Left ventricle myocardium inferior (tissue), 1 donor: ENCODE measurements at places on chromosomes 3 and 15. TPM values are rescaled to one million over a fixed set of nuclear protein-coding genes. Genes with fewer than 3 reads are reported as not detected.

The COL6A5 gene
- not detected for total RNA-seq

The ANKRD28 gene
- total RNA-seq = 21.6 TPM

The IL12A gene
- 0.60 TPM for total RNA-seq

The GALNT15 gene
- 6.6 TPM for total RNA-seq

DNA sequence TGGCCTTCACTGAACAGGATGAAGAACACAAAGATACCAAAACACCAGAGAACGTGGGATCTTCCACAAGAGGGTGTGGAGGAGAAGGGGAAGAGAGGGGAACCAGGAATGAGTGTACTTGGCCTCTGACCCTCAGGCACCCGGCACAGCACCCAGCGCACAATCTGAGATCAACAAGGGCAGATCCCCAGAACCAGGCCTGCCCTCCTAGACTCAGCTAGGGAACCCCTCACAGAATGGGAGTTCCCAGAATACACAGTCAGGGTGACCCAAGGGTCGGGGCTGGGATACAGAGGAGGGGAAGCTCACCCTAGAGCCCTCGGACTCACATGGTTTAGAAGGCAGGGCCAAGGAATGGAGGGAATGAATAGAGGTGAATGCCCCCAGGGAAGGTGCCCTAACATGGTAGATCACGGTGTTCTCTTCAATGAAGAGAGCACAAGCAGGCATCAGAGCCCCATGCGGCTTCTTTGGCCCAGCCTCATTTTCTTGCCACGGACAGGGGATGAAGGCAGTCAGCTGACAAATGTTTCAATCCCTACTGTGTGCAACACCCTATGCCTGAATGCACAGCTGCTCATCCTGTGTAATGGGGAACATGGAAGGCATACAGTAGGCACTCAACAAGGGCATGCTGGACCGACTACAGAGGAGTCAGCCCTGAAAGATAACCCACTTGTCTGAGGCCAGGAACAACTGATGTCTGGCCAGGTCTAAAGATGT lies 13.1 kb downstream of the BMF start:
- no peak for DNase-seq

DNA sequence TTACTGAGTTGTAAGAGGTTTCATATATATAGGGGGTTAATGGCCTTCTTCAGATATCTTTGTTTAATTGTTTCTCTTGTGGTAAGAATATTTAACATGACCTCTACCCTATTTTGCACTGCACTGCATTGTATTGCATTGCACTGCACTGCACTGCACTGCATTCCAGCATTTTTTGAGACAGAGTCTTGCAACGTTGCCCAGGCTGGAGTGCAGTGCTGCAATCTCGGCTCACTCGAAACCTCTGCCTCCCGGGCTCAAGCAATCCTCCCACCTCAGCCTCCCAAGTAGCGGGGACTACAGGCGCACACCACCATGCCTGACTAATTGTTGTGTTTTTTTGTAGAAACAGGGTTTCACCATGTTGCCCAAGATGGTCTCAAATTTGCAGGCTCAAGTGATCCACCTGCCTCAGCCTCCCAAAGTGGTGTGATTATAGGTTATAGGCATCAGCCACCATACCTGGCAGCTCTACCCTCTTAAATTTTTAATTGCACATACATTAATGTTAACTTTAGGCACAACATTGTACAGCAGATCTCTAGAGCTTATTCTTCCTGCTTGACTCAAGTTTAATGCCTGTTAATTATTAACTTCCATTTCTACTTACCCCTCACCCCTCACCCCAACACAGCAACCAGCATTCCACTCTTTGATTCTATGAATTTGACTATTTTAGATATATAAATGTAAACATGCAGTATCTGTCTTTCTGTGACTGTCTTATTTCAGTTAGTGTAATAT lies 38.4 kb downstream of the NEDD4 start:
- DNase-seq = no peak

GRCh38 chr3:10709110-10709781 lies 106.8 kb upstream of the SLC6A11 start:
- DNase-seq = no peak

DNA sequence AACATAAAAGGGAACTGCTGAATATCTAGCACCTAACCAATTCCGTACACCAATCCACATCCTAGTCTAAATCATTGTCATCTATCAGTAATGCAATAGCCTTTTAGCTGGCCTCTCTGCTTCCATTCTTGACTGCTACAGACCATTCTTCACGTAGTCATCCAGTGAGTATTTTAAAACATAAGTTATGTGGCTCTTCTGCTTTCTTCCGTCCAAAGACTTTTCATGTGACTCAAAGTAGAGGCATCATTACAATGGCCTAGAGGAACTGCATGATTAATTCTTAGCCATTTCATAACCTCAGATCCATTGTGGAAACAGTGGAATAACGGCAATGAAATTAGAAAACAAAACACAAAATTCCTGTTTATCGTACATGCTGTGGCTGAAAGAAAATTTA lies 88.9 kb upstream of the CBLB start:
- no peak for DNase-seq

- DNase-seq = no peak
Measured at GRCh38 chr15:86773736-86774135, 694.1 kb downstream of the AGBL1 start.

- no peak for DNase-seq
Measured at GRCh38 chr3:148026009-148026588, 616.9 kb downstream of the ZIC1 start.

DNA sequence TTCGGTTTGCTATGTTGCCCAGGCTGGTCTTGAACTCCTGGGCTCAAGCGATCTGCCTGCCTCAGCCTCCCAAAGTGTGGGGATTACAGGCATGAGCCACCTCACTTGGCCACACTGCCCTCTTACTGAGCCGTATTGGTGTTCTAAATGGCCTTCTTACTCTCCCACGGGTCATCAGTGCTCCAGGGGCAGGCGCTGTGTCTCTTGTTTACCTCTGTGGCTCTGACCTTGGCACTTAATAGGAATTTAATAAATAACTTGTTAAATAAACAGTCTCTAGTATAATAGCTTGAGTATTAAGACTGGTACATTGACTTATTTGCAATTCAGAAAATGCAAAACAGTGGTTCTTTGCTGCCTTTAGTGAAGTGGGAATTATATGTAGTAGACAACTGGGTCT lies 13.7 kb downstream of the FLNB start:
- DNase-seq = no peak

GRCh38 chr15:66661432-66662096 lies 40.5 kb upstream of the SMAD6 start:
- DNase-seq = peak; percentile 63

DNA sequence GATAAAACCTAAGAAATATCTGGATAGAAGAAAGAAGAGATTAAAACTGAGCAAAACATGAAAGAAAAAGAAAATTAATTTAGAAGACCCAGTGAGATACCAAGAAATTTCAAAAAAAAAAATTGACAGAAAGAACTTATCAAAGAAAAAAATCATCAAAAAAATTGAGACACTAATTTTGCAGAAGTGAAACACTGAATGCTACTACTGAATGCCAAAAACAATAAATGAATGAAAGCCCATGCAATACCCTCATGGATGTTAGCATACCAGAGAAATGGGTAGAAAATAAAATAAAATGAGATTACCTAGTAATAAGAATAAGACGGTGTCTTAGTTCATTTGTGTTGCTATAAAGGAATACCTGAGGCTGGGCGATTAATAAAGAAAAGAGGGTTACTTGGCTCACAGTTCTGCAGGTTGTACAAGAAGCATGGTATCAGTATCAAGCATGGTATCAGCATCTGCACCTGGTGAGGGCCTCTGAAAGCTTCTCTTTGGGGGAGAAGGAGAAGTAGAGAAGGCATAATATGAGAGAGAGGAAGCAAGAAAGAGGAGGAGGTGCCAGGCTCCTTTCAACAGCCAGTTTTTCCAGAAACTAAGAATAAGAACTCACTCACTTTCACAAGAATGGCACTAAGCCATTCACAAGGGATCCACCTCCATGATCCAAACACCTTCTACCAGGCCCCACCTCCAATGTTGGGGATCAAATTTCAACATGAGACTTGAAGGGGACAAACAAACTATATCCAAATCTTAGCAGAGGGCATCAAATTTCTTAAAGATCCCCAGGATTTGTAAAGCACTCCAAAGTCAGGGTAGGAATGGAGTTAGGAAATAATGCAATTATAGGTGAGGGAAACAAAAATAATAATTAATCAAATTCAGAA lies 73.2 kb downstream of the BTLA start:
- DNase-seq = no peak

DNA sequence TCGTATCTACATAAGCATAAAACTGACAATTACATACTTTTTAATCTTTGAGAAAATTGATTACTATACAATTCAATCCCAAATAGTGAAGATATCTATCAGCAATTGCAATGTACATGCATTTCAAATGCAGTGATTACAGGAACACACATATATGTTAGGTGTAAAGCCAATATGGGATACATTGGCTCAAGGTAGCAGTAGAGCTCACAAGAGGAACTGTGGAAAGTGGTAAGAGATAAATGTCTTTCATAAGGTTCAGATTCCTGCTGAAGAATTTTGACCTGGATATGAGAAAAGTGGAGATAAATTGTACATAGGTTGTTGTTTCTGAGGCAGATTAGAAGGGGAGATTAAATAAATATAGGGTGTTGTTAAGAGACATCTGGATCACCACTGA lies 1280.5 kb downstream of the OTOL1 start:
- no peak for DNase-seq

- no peak for DNase-seq
Measured at GRCh38 chr15:62124973-62125303, 40.1 kb downstream of the C2CD4B start.
